ENCODE measurements at places on chromosomes 6 and 20.

- DNase-seq = no peak
Observed at GRCh38 chr20:9354579-9354978, 159.8 kb upstream of the LAMP5 start.

DNA sequence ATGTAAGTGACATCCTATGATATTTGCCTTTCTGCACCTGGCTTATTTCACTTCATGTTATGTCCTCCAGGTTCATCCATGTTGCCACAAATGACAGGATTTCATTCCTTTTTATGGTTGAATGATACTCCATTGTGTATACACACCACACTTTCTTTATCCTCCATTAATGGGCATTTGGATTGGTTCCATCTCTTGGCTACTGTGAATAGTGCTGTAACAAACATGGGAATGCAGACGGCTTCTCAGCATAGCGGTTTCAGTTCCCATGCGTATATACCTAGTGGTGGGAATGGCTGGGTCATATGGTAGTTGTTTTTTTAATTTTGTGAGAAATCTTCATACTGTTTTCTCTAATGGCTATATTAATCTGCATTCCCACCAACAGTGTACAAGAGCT, 14.8 kb downstream of the MTHFD1L start:
- DNase-seq = no peak

- no peak for DNase-seq
Observed at GRCh38 chr6:35163836-35164235, 22.7 kb upstream of the TCP11 start.

DNA sequence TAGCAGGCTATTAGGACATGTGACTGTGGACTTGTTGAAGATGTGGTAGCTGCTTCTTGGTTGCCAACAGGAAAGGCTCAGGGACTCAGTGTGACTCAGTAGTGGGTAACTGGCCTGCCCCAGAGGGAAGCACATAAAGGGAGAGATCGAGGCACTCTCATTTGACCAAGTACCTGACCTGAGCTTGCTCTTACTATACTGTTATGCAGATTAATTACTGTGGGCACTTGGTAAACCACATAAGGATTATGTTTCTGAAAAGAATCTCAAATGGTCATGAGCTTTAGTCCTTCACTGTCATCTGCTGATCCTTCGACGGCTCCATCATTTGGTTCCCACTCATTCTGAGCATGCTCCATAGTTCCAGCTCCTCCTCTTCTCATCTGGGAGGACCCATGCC, 48.2 kb upstream of the RPL7L1 start:
- no peak for DNase-seq

GRCh38 chr20:1777476-1777820, 117.8 kb upstream of the SIRPA start:
- no peak for DNase-seq

DNA sequence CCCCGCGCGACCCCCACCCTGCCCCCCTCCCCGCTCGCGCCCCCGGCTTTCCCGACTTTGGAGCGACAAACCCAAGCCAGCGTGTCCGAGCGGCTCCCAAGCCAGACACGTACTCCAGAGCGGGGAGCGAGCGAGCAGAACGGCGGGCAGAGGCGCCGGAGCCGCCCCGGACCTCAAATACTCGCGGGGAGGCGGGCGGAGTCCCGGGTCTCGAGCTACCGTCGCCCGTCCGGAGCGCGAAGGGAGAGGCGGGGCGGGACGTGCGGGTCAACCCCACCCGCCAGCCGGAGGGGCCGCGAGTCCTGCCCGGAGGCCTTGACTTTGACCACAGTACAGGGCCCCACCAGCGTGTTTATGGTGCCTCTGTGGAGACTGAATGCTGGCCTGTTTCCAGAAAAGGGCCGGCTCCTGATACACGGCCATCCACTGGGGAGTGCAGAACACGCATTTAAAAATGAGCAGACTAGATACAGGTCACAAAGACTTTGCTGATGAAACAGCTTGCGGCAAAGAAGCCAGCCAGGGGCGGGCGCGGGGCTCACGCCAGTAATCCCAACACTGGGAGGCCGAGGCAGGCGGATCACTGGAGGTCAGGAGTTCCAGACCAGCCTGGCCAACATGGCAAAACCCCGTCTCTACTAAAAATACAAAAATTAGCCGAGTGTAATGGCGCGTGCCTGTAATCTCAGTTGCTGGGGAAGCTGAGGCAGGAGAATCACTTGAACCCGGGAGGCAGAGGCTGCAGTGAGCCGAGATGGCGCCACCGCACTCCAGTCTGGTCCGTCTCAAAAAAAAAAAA, at the start of gene SERPINB6:
Gene SERPINB6 (minus strand): TSS at position 148 of the 799 bp plus-strand sequence. CDS start 12,235 bp downstream, outside the sequence.
- DNase-seq = no peak

- peak; percentile 37 for DNase-seq
Observed at GRCh38 chr6:157099912-157100593, 223.3 kb downstream of the TMEM242 start.
